K562 (cell line): ENCODE measurements at places on chromosomes 16 and 17. TPM values are rescaled to one million over a fixed set of nuclear protein-coding genes. Genes with fewer than 3 reads are reported as not detected.

GRCh38 chr16:84609563-84610177 lies 8.2 kb downstream of the COTL1 start:
- peaks cover 33% of the 10 kb centered on the region for H3K4me1 ChIP-seq
- DNase-seq: no peak
- H3K36me3 ChIP-seq: peaks cover 35% of the 10 kb centered on the region
- H3K27ac ChIP-seq: no peak overlapping the region
- no peaks in the 10 kb centered on the region for H3K27me3 ChIP-seq

GRCh38 chr17:82831818-82832200 lies 8.0 kb downstream of the ZNF750 start:
- no peak overlapping the region for H3K27ac ChIP-seq
- no peak overlapping the region for H3K4me3 ChIP-seq
- H3K36me3 ChIP-seq: peaks cover 55% of the 10 kb centered on the region; the same call in 2 of the 3 replicates
- H3K4me1 ChIP-seq: no peaks in the 10 kb centered on the region
- H3K27me3 ChIP-seq: no peaks in the 10 kb centered on the region

DNA sequence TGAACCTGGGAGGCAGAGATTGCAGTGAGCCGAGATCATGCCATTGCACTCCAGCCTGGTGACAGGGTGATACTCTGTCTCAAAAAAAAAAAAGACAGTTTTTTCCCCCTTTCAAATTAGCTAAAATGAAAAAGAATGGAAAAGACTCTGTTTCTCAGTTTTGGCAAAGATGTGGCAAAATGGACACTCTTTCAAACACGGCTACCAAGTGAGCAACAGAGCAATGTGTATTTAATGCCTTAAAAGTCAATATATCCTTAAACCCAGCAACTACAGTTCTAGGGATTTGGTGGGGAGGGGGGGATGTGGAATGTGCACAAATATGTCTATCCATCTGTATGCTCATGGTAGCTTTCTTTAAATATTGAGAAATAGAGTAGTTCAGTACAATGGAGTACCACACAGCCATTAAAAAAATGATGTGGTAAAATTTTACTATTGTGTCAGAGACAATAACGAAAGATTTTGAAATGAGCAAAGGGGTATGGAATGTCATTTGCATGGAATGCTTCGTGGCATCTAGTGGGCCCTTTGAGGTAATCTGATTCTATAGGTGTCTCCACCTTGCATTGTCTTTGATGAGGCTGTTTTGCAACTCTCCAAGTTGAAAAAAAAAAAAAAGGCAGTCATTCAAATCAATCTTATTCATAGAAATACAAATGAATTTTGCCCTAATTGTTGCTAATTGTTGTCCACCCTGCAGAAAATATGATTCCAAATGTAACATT lies 108.1 kb downstream of the AXIN2 start:
- no peak for DNase-seq
- H3K4me1 ChIP-seq: no peaks in the 10 kb centered on the region
- H3K4me3 ChIP-seq: no peak overlapping the region

DNA sequence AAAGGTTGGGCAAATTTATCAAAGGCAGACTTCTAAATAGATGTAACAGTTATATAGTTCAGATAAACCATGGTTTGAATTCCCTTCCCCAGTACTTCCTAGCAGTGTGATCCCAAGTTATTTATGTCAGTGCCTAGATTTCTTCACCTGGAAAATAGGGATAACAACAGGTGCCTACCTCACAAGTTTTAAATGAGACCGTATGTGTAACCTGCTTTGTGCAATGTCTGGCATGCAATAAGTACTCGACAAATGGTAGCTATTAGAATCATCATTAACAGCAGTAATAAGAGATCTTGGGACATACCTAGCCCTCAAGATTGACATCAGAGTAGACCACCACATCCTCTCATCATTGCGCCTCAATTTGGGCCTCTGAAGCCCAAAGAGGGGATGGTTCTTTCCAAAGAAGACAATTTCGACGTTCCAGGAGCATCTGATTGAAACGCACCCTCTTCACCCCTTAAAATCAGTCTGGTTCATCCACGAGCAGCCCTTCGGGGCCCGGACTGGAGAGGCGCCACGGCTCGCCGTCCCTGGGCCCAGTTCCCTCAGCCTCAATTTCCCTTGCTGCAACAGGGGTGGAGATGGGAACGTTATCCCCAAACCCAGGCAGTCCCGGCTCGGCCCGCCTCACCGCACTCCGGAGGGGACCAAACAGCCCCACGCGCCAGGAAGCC lies 541 bp downstream of the ACACA start:
- peaks cover 15% of the 10 kb centered on the region for H3K4me1 ChIP-seq
- H3K36me3 ChIP-seq: peaks cover 20% of the 10 kb centered on the region
- DNase-seq: no peak
- no peaks in the 10 kb centered on the region for H3K27me3 ChIP-seq

- H3K36me3 ChIP-seq: peaks cover 37% of the 10 kb centered on the region
- H3K27me3 ChIP-seq: no peaks in the 10 kb centered on the region
- no peaks in the 10 kb centered on the region for H3K4me1 ChIP-seq
- H3K27ac ChIP-seq: no peak overlapping the region
- DNase-seq: no peak
- H3K4me3 ChIP-seq: no peak overlapping the region
Measured at GRCh38 chr17:31328160-31328535, 6.7 kb upstream of the EVI2A start.

DNA sequence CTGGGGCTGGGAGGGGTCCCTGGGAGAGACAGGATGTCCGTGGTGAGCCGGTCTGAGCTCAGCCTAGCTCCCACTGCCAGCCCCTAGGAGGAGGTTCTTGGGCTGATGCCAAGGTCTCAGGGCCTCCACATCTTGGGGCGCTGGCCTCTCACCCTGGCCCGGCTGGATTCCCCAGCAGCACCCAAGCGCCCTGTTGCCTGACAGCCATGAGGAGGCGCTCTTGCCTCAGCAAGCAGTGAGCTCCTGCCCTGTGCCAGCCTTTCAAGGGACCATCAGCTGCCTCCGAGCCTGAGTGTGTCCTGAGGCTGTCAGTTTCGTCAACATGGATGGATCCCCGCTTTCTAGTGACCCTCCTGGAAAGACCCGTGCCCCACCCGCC lies 234.9 kb upstream of the CIBAR2 start:
- no peak overlapping the region for H3K27ac ChIP-seq
- peaks cover 47% of the 10 kb centered on the region for H3K4me1 ChIP-seq
- no peak overlapping the region for H3K4me3 ChIP-seq
- no peaks in the 10 kb centered on the region; the same call in 2 of the 3 replicates for H3K27me3 ChIP-seq
- DNase-seq: peak; percentile 75

GRCh38 chr17:21374441-21375161 lies 1.6 kb upstream of the KCNJ12 start:
- H3K4me3 ChIP-seq: no peak overlapping the region
- no peak for DNase-seq
- peaks cover 44% of the 10 kb centered on the region for H3K27me3 ChIP-seq
- no peaks in the 10 kb centered on the region for H3K36me3 ChIP-seq
- no peaks in the 10 kb centered on the region for H3K4me1 ChIP-seq

- no peak overlapping the region for H3K27ac ChIP-seq
- no peak overlapping the region for H3K4me3 ChIP-seq
- H3K36me3 ChIP-seq: no peaks in the 10 kb centered on the region
- no peaks in the 10 kb centered on the region; the same call in 1 of the 2 replicates for H3K4me1 ChIP-seq
Measured at GRCh38 chr16:49921791-49922456, 66.0 kb upstream of the ZNF423 start.

DNA sequence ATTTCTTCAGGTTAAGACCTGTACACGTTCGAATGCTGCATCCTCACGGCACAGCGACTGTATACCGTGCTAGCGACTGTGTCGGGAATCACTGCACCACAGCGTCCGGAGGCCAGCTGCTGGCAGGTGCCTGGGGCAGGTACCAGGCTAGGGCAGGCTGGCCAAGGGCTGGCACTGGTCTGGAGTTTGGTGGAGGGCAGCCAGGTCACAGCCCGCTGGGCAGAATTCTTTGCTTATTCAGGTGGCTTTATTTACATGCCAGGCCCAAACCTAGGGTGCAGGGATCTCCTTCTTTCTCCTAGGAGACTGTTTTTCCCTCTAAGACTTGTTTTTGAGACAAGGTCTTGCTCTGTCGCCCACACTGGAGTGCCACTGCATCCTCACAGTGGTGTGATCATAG lies 37.9 kb downstream of the COTL1 start:
- no peak for DNase-seq
- H3K27me3 ChIP-seq: no peaks in the 10 kb centered on the region; the same call in 1 of the 2 replicates
- H3K36me3 ChIP-seq: no peaks in the 10 kb centered on the region; the same call in 2 of the 3 replicates

GRCh38 chr16:58498341-58499091 lies 1.4 kb upstream of the NDRG4 start:
- no peak for DNase-seq
- no peak overlapping the region for H3K4me3 ChIP-seq
- no peaks in the 10 kb centered on the region; the same call in 2 of the 3 replicates for H3K27me3 ChIP-seq
- H3K36me3 ChIP-seq: no peaks in the 10 kb centered on the region

GRCh38 chr16:17125671-17126070 lies 345.1 kb downstream of the XYLT1 start:
- H3K36me3 ChIP-seq: no peaks in the 10 kb centered on the region
- no peak overlapping the region for H3K4me3 ChIP-seq
- H3K27me3 ChIP-seq: no peaks in the 10 kb centered on the region
- H3K27ac ChIP-seq: no peak overlapping the region
- no peak for DNase-seq
- H3K4me1 ChIP-seq: no peaks in the 10 kb centered on the region; the same call in 1 of the 2 replicates

DNA sequence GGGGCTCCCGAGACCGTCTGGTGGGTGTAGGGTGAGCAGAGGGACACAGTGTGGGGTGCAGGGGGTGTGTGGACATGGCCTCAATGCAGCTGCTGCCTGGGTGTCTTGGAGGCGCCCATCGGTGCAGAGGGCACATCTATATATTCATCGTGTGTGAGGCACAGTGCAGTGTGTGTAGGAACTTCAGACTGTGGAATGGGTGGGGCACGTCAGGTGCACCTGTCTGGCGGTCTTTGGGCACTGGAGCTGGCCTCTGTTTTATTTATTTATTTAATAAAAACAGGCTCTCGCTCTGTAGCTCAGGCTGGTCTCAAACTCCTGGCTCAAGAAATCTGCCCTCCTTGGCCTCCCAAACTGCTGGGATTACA lies 16.8 kb downstream of the LASP1 start:
- no peak overlapping the region for H3K4me3 ChIP-seq
- DNase-seq: no peak
- no peaks in the 10 kb centered on the region for H3K27me3 ChIP-seq
- peaks cover 4% of the 10 kb centered on the region; the same call in 2 of the 3 replicates for H3K4me1 ChIP-seq

GRCh38 chr16:5412731-5413130 lies 315.1 kb upstream of the EEF2KMT start:
- no peaks in the 10 kb centered on the region for H3K27me3 ChIP-seq
- H3K4me1 ChIP-seq: no peaks in the 10 kb centered on the region
- no peak for DNase-seq
- H3K27ac ChIP-seq: no peak overlapping the region

- DNase-seq: no peak
- H3K27me3 ChIP-seq: no peaks in the 10 kb centered on the region
- H3K4me3 ChIP-seq: no peak overlapping the region
- peaks cover 46% of the 10 kb centered on the region for H3K36me3 ChIP-seq
Measured at GRCh38 chr16:24826096-24826690, 19.6 kb upstream of the SLC5A11 start.

DNA sequence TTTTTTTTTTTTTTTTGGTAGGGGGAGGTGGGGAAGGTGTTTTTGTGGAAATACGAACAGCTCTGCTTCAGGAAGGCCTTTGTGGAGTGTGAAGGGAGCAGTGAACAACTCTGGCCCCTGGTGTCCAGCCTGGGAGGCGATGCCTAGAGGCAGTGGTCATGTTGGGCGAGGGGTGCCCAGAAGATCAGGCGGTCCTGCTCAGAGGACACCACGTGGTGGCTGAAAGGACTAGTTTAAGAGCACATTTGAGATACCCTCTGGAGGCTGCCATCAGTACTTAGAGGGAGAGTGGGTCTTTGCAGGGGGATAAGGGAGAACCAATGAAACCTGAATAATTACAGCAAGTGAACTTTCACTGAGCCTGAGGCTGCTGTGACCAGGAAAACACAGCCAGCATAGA lies 40.1 kb upstream of the RHOT1 start:
- no peak overlapping the region for H3K4me3 ChIP-seq
- H3K4me1 ChIP-seq: no peaks in the 10 kb centered on the region
- H3K27ac ChIP-seq: no peak overlapping the region

GRCh38 chr17:39700148-39700987 lies 504 bp downstream of the ERBB2 start:
- H3K36me3 ChIP-seq: no peaks in the 10 kb centered on the region
- H3K4me1 ChIP-seq: no peaks in the 10 kb centered on the region; the same call in 2 of the 3 replicates
- no peak overlapping the region for H3K27ac ChIP-seq
- DNase-seq: no peak
- H3K27me3 ChIP-seq: no peaks in the 10 kb centered on the region

DNA sequence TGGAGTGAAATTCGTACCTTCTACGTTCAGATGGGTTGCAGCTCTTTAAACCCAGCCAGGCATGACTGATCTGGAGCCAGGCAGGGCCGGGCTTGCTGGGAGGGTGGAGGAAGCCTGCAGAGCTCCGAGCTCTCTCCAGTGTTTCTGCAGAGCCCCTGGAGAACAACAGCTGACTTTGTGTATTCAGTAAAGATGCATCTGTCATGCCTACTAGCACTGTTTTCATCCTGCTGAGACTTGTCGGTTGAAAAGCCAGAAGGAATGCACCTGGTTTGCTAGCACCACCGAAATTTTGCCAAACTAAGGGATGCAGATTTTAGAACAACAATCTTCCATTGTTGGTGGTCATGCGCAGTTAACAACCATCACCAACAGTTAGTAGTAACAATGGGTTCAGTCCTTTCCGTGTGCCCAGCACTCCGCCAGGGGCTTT lies 22.4 kb upstream of the SCNN1B start:
- H3K27ac ChIP-seq: no peak overlapping the region
- H3K4me1 ChIP-seq: no peaks in the 10 kb centered on the region
- H3K36me3 ChIP-seq: no peaks in the 10 kb centered on the region
- no peak for DNase-seq

The CCDC40 gene
- total RNA-seq: 0.33 TPM in 1 of 2 replicates, not detected in the other

The CYBA gene
- 384 and 422 TPM in 2 replicates for total RNA-seq

The MEIOC gene
- not detected in 2 replicates for total RNA-seq

The GPR179 gene
- total RNA-seq: not detected in 2 replicates

The IRX5 gene
- 2.6 and 3.0 TPM in 2 replicates for total RNA-seq

The TRAPPC2L gene
- 89.1 and 92.6 TPM in 2 replicates for total RNA-seq

The SCN4A gene
- total RNA-seq: 1.1 and 1.4 TPM in 2 replicates

The KCNH4 gene
- 1.8 and 2.0 TPM in 2 replicates for total RNA-seq

The HSF4 gene
- 22.6 and 25.2 TPM in 2 replicates for total RNA-seq

The MYCBPAP gene
- not detected in 2 replicates for total RNA-seq

The MSLN gene
- total RNA-seq: 0.22 TPM in 1 of 2 replicates, not detected in the other
